Hippocampal formation (tissue), 2 donors: ENCODE measurements at places on chromosomes 3 and 15.
A peak's percentile ranks its signal among the peaks of the same experiment; 100 is the strongest.

GRCh38 chr3:123451186-123451585, 2.3 kb upstream of the ADCY5 start:
- DNase-seq: no peak

- DNase-seq: no peak
Observed at GRCh38 chr3:156705761-156706616, 31.6 kb downstream of the TIPARP start.

DNA sequence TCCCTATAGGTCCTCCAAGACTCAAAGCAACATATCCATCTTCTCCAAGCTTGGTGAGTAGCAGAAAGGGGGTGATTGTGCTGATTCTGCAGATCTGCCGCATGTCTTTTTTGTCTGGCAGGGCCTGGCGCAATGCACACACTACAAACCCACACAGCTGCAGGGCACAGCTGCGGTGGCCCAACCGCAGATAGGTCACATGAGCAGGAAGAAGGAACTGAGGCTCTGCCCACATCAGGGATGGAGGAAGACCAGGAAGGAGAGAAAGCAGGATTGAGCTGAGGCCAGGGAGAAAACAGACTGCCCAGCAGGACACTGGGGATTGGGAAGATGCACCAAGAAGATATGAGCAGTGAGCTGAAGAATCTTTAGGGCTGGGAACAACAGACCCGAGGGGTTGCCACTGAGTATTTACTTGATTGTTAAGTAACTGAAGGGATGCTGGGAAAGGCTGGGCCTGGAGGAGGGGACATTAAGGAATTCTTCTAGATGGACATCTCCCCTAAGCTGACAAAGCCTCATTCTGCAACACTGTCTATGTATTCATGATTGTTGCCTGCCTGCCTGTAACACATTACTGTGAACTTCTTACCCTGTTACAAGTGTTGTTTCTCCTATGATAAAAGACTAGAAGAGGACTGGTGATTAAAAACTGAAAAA, 126.7 kb downstream of the MYLK start:
- peak; percentile 61 for DNase-seq

DNA sequence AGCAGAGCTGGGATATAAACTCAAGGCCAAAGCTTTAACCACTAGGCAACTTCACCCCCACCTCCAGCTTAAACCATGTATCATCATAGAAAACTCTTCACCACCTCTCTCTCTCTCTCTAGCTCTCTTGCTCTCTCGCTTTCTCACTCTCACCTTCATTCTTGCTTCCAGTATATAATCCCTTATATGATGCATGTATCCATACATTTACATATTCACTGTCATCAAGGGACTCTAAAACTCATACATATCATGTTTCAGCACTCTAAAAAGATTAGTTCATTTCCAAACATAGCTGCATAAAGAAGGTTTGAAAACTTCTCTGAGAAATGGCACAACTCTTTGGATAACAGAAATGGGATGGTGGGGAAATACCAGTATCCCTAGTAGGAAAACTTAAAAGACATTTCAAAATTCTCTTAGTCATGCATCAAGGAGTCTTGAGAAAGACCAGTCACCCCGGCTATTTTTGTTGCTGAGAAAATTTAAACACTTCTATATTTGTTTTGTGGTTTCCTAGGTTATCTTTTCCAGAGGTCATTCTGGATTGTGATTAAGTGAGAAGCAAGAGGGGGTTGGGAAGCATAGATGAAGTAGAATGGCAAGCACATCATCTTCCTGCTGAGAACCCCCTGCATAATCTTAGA, 447.8 kb upstream of the THBS1 start:
- DNase-seq: no peak

GRCh38 chr15:26572602-26573350, 200.1 kb downstream of the GABRB3 start:
- DNase-seq: no peak

- no peak for DNase-seq
Observed at GRCh38 chr3:29741231-29741630, 460.4 kb downstream of the RBMS3 start.
